Adrenal gland (tissue), 19 donors: ENCODE measurements at places on chromosomes 1 and 21. TPM values are rescaled to one million over a fixed set of nuclear protein-coding genes. Genes with fewer than 3 reads are reported as not detected.

GRCh38 chr1:246435421-246436041 is 71.5 kb downstream of the SMYD3 start:
- no peak for DNase-seq

DNA sequence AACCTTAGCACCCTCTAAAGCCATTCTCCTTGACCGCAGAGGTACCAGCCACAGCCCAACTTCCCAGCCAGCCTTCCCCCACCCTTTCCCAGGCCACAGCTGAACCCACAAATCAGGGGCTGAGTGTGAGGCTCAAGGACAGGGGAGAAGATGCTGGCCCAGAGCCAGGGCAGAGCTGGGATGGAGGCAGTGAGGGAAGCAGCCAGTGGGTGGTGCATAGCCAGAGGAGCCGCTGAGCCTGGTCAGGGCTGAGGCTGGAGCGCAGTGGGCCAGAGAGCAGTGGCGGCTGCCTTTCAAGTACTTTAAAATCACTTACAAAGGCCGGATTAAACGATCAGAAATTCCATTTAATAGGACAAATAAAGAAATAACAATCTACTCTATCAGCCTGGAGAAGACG is 36.3 kb downstream of the DMAP1 start:
- peak; percentile 23 for DNase-seq

The USH2A gene
- total RNA-seq = 0.03 TPM

DNA sequence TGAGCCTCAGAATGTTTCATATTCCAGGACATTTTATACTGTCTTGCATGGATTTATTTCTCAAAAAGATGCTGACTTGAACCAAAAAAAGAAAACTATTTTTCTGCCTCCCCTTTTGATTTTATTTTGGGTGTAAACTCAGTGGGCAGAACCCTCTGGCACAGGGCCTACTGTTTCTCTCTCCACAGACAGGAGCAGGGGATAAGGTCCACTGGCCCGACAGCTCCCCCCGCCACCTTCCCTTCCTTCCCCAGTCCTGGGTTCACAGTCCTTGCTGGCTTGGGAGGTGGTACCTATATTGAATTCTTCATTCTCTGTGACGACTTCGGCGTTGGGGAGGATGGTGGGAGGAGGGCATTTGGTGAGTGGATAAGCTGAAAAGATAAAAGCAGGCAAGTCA is 114.3 kb downstream of the ZSCAN20 start:
- no peak for DNase-seq

The AGT gene
- 30.1 TPM for total RNA-seq

DNA sequence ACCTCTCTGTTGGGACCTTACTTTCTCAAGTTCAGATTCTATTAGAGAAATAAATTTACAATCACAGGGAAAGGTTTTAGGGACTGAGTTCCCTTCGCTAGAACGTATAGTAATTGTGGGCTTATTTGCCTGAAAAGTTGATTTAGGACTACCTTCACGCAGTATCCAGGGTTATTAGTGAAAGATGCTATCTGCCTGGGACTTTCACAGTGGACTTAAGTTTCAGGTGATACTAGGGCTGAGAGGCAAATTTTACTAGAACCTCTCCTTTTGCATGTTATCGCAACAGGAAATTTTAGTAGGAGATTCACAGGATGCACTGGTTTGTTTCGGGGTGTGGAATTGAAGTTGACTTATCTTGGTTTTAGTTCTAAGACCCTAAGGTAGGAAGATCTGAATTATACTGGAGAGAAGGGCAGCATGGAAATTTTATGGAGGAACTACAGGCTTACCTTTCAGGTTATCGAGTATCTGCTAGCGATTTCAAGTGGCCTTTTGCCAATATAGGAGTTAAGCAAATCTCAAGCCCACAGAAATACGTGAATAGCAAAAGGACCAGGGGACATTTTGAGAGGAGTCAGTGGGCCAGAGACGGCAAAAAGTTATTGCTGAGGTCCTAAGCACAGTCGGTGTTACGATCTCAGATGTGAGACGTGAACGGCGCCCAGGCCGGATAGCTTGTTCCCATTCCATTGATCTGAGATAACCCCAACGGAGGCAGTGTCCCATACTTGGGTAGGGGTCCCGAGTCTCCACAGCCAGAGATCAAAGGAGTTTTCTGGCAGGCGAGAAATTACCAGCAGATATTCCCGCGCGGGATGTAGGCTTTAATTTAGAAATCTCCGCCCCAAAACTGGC is 723 bp upstream of the GNAI3 start:
- peak; percentile 46 for DNase-seq

GRCh38 chr1:229672246-229672645 is 46.2 kb downstream of the URB2 start:
- DNase-seq = no peak

DNA sequence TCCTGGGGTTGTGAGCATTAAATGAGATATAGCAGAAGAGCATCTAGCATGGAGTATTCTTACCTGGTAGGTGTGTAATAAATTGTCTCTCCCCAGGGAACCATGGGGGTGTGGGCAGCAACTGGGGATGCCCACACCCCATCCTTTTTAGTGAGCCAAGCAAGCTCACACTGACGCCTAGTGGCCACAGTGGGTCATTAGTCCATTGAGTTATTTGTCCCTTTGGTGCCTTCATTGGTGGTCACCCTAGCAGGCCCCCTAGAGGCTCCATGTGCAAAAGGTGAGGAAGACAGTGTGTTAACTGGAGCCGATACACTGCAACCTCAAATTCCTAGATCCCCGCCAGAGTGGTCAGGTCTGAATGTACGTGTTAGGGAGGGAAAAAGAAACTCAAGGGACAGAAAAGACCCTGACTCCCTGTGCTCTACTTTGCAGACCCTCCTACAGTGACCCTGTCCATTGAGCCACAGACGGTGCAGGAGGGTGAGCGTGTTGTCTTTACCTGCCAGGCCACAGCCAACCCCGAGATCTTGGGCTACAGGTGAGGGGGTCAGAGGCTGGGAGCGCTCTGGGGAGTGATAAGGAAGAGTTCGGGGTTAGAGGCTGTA is 93.3 kb upstream of the CD1D start:
- peak; percentile 67 for DNase-seq

GRCh38 chr21:39674801-39675200 is 62.1 kb downstream of the B3GALT5 start:
- no peak for DNase-seq

DNA sequence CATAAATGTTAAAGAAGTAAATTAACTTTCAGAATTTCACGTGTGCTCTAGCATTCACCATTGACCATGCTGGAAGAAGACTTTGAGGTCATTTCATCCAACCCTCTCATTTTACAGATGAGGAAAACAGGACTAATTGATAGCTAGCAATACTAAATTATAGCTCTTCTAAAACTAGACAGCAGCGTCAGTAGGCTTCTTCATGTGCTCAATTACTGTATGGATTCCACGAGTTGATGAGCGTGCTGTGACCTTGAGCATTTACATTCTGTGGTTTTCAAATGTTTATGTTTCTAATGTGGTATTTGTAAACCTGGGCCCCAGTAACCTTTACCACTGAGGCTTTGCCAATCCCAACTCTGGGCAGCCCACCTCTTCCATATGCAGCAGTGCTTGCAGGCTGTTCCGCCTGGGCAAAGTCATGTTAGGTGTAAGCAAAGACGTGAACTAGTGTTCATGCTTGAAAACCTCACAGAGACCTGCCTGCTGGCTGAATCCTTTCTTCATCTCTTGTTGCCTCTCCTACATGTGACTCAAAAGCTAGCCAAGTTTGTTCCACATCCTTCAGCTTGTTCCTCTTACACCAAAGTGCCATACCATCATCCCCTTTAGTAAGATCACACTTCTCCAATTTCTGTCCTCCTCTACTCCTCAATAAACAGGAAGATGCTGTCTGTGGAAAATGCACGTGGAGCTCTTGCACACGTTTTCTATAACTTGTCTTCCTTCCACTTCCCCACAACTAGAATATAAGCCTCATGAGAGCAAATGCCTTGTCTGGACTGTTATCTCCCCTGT is 17.2 kb downstream of the KCNJ15 start:
- no peak for DNase-seq

The BLACAT1 gene
- not detected for total RNA-seq

- no peak for DNase-seq
Measured at GRCh38 chr1:85065550-85065949, 17.2 kb upstream of the MCOLN3 start.

DNA sequence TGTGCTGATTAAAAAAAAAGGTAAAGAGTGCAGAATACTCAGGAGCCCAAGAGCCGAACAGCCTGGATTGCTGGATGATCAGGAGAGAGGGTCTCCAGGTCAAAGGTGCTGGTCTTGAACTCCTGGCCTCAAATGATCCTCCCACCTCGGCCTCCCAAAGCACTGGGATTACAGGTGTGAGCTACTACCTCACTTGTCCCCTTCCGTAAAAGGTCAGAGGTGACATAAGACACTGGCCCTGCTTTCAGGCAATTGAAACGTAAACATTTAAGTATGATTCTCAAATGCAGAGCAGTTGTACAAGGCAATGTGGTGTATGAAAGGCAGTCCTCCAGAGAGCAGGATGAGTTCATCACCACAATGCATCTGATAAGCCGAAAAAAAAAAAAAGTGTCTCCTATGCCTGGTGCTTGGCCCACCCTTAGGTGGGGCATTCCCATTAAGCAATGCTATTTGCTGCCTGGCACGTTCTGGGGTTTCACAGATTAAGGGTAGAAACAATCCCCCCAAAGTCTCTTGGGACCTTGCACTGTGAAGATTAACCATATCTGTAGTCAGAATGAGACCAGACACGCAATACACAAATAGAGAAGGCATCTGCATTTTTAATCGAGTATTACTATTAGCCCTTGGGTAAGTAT is 47.7 kb downstream of the PARP1 start:
- no peak for DNase-seq

DNA sequence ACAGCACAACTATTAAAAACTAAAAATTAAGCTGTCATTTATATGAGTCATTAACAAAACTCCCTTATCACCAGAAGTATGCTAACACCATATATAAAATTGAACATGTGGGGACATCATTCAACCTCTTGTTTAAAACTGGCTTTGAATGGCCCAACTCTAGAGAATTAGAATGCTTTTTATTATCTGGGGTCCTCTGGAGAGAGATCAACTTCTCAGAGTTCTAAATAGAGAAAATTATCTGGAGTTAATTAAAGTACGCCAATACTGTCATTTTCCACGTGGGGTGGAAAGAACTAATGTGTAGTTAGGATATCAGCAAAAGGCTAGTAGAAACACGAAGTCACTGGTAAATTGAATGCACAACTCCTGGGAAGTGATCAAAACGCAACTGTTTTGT is 21.2 kb upstream of the CAPN2 start:
- DNase-seq = no peak

- no peak for DNase-seq
Measured at GRCh38 chr1:226195144-226195543, 8.6 kb upstream of the ACBD3 start.

GRCh38 chr1:212635141-212635631 is 26.6 kb downstream of the ATF3 start:
- DNase-seq = no peak

The DRAXIN gene
- 0.06 TPM for total RNA-seq

The MYOM3 gene
- 0.18 TPM for total RNA-seq

DNA sequence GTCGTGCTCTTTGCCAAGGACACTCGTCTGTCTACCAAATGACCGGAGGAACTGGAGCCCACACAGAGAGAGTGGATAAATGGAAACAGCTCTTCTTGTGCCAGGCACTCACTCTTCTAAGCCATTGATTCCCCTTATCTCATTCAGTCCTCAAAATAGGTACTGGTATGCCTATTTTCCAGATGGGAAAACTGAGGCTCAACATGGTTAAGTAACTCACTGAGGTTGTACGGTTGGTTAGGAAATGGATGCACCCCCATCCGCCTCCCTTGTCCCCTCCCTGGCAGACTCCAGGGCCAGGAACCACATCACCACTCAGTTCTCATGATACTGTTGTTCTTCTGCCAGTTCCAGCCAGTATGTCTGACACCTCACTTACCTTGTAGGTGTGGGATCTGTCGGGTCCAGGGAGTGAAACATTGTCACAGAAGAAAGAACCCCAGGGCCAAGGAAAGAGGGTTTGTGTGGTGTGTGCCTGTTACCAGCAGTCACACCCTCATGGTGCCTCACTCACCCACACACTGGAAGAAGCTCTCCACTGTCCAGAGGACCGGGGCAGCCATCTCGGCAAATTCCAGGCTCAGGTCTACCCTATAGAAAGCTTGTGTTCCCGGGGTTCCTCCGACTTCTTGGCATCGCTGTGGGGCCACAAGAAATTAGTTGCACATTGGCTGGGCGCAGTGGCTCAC is 58.8 kb upstream of the TARDBP start:
- no peak for DNase-seq

- peak; percentile 78 for DNase-seq
Measured at GRCh38 chr1:201887116-201887866, 1.4 kb upstream of the SHISA4 start.

DNA sequence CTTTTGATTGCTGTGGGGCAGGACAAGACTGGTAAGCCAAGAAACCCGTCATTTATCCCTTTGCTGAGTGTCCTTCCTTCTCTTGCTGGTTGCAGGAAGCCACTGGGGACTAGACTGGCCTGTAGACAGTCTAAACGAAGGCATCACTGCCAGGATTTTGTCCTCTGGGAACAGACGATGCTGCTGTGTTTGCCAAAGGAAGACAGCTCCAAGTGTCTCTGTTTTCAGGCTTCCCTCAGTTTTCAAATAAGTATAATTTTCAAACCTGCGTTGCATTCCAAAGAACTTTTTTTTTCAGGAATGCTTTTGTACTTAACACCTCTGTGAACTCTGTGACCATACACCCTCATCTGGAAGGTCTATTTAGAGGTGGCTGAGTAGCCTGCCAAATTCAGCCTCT is 269.4 kb downstream of the HLX start:
- no peak for DNase-seq

The AUNIP gene
- total RNA-seq = 0.68 TPM

GRCh38 chr1:211520641-211521040 is 28.7 kb upstream of the RD3 start:
- no peak for DNase-seq

GRCh38 chr1:79373481-79374125 is 367.1 kb upstream of the ADGRL4 start:
- no peak for DNase-seq

- DNase-seq = no peak
Measured at GRCh38 chr1:202164271-202165037, 4.1 kb upstream of the PTPN7 start.

DNA sequence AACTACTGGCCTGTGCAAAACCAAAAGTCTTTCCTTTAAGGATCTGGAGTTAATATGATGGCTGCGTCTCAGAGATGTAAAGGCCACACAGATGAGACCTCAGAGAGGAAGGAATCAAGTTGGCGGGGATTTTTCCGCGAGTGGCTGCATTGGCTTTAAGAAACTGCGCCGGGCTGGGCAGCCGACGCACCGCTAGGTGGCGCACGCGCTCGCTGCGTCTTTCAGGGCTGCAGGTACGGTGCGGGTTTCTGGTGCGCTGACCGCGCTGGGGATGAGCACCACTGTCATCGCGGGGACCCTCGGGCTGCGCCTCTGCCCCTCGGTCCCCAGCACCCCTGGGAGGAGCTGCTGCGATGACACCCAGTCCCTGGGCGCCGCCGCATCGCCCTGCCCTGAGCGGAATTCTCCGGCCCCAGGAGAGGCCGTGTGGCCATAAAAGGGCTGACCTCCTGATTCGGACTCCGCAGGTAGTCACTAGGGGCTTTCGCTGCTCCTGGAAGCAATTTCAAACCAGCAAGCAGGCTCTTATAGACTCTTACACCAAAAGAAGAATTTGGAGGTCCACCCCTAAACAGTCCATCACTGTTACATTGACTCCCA is 241.0 kb downstream of the KCNJ6 start:
- peak; percentile 49 for DNase-seq

The RAB25 gene
- not detected for total RNA-seq

The OR6Y1 gene
- not detected for total RNA-seq
